Posterior vena cava (tissue), 2 donors: ENCODE measurements at places on chromosomes 16 and 17.

DNA sequence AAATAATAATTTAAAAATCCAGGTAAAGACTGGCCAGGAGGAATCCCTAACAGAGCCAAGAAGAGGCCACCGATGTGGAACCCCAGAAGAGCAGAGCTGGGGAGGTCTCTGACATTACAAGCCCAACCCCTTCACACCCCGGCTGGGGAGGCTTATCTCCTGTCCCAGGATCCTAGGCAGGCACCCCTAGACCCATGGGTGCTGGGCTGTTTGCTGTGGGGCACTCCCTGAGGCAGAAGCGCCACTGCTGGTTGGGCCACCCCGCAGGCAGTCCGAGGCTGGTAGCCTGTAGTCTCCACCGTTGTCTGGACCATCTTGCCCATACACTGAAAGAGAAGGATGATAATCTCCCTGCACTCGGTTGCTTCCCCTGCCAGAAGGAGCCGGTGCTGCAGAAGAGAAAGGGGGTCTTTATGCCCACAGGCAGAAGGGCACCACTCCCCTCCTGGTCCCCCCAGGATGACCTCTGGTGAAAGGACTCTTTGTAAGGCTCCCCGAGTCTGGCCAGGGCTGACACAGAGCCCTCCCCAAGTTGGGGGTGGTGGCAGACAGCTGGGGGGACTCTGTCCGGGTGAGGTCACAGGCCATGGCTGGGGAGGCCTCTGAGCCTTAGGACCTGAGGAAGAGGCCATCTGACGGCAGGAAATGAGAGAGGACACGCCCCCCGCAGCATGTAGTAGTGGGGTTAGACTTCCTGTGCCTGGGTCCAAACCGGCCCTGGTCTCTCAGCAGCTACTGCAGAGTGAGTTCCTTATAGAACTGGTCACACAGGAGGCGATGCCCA is 34.2 kb downstream of the CFAP20 start:
- DNase-seq, result peak; percentile 70

DNA sequence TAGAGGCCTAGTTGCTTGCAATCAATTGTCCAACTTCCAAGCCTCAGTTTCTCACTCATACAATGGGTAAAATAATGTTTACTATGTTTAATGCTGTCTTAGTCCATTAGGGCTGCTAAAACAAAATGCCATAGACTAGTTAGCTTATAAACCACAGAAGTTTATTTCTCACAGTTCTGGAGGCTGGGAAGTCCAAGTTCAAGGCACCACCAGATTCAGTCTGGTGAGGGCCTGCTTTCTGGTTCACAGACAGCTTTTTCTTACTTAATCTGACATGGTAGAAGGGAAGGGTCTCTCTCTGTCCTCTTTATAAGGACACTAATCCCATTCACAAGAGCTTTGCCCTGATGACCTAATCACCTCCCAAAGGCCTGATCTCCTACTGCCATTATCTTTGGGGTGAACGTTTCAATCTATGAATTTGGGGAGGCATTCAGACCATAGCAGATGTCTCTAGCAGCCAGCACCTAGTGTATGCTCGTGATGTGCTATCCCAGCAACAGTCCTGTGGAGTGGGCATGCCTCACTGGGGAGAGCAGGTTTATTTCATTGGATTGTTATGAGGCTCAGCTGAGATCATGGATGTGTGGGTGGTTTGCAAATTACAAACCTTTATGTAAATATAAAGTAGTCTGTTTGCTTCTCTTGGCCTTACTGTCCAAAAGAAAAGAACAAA is 25.2 kb downstream of the YPEL2 start:
- peak; percentile 13 for DNase-seq

DNA sequence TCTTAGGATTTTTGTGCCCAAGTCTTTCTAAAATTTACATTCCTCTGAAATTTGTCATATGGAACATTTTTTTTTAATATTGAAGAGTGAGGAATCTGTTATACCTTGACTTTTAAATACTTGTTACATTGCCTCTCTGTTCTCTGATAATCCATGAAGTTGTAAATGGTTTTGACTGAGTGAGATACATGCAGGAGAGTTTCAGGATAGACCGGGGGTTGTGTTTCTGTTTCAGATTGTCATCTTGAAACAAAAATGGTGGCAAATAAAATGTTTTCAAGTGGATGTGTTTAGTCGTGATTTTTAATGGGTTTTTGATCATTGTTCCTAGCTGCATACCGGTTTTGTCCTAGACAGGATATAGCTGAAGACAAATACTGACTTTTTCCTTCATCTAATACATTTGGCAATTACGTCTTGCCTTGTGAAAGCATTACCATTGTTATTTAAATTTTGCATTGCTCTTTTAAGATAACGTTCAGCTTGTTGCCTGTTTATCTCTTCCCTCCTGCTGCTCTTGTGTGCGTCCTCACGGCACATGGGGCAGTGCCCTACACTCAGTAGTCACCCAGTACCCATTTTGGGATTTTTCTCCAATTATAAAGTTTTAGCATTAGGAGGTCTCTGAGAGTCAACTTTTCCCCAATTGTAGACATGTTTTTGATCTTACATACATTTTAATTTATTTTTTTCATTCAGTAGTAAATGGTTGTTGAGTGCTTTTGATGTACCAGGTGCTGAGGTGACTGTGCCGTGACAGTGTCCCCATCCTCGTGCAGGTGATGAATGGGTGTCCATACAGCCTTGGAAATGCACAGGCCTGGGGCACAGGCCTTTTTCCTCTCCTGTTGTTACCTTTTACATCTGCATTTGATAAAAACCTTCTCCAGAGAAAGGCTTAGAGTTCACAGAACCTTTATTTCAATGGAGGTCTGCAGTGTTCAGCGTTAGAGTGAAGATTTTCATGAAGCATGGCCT is 169.9 kb downstream of the MSI2 start:
- no peak for DNase-seq

DNA sequence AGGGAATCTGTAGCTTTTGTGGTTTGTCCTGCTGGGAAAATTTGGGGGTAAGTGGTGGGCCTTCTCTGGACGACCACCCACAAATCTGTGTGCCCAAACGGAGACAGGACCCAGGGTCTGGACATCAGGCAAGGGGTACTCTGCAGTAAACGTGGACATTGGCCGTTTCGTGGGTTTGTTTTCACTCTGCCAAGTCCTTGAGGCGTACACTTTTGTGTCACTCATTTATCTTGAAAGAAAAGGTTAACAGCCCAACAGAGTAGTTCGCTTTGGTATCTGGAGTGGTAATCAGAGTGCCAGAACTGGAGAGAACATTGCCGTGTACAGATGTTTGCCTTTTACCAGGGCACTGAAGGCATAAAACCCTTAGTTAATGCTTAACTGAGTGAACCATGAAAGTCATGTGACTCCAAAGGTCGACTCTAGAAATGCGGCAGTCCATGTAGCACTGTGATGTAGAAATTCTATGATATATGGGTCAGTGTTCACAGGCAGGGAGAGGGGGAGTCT is 15.4 kb downstream of the NAA60 start:
- DNase-seq, result no peak

- DNase-seq, result no peak
These were observed 40.0 kb upstream of the ACSF3 start for GRCh38 chr16:89053725-89054029.

GRCh38 chr17:67365738-67366192 is 612 bp downstream of the PSMD12 start:
- no peak for DNase-seq

DNA sequence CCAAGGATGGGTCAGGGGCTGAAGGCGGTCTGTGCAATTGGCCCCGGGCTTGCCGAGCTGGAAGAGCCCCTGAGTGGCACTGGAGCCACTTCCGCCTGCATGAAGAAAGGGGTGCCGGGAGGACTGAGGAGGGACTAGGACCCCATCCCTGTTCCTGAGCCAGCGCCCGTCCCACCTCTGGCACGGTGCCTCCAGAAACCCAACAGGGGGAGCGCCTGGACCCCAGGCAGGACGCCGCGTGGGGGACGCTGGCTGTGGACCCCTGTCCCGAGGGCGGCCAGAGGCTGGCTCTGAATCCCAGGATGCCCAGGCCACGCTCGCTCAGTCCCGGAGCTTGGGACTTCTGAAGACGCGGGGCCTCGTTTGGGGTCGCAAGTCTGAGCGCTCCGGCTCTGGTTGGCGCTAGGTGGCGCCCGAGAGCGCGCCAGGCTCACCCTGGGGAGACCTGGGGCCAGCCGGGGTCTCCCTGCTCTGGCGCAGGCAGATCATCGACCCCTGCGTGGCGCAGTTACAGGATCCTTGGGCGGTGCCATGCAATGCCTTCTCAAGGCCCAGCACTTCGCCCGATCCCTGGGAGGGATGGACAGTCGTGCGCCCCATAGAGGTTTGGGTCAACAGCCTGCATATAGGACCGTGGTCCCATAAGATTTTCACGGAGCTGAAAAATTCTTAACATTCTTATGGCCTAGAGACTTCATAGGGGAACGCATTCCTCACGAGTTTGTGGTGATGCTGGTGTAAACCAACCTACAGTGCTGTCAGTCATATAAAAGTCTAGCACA is 58.5 kb upstream of the CREBBP start:
- peak; percentile 85 for DNase-seq

DNA sequence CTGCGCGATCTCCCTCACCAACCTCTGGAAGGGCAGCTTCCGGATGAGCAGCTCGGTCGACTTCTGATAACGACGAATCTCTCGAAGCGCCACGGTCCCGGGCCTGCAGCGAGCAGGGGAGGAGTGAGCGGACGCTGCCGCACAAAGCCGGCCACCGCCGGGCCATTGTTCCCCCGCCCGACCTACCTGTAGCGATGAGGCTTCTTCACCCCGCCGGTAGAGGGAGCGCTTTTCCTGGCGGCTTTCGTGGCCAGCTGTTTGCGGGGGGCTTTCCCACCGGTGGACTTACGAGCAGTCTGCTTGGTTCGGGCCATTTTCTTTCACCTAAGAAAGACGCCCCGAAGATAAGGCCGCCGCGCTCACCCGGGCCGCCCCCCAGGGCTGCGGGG is 5.8 kb upstream of the UNK start:
- no peak for DNase-seq

- no peak for DNase-seq
These were observed 53.6 kb downstream of the KANSL1 start for GRCh38 chr17:46139432-46140210.

- DNase-seq, result no peak
These were observed 8.1 kb upstream of the C1QL1 start for GRCh38 chr17:44976206-44976605.

GRCh38 chr16:72837846-72838585 is 209.9 kb downstream of the ZFHX3 start:
- peak; percentile 55 for DNase-seq

GRCh38 chr17:8893621-8894201 is 26.2 kb upstream of the PIK3R6 start:
- DNase-seq, result no peak

DNA sequence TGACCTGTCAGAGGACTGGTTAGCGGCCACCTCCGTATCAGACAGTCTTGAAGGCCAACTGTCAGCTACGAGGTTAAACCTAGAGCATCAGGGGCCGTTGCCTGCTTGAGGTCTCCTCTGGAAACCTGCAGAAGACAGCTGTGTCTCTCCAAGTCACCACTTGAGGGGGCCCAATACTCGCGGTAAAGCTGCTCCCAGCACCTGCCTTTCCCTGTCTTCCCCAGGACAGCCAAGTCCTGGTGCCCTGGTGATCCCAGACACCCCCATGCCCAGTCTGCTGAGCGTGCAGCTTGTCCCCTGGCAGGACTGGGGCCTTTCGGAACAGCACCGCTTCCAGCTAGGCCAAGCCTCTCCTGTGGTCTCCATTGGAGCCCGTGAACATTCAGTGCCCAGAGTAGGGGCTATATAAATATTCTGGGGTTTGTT is 80.1 kb downstream of the DNAH17 start:
- DNase-seq, result peak; percentile 88
